ENCODE measurements at places on chromosomes 11 and 22.

GRCh38 chr11:36253238-36253637, 36.0 kb downstream of the COMMD9 start:
- H3K27ac ChIP-seq = peak overlapping the region; percentile 68
- DNase-seq = no peak
- H3K27me3 ChIP-seq = no peaks in the 10 kb centered on the region
- peak overlapping the region; percentile 12 for H3K4me3 ChIP-seq
- H3K4me1 ChIP-seq = peaks cover 9% of the 10 kb centered on the region

DNA sequence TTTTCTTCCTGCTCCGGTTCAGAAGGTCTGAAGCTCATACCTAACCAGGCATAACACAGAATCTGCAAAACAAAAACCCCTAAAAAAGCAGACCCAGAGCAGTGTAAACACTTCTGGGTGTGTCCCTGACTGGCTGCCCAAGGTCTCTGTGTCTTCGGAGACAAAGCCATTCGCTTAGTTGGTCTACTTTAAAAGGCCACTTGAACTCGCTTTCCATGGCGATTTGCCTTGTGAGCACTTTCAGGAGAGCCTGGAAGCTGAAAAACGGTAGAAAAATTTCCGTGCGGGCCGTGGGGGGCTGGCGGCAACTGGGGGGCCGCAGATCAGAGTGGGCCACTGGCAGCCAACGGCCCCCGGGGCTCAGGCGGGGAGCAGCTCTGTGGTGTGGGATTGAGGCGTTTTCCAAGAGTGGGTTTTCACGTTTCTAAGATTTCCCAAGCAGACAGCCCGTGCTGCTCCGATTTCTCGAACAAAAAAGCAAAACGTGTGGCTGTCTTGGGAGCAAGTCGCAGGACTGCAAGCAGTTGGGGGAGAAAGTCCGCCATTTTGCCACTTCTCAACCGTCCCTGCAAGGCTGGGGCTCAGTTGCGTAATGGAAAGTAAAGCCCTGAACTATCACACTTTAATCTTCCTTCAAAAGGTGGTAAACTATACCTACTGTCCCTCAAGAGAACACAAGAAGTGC, 661 bp upstream of the MALAT1 start:
- peaks cover 35% of the 10 kb centered on the region for H3K36me3 ChIP-seq
- peak overlapping the region; percentile 97 for H3K4me3 ChIP-seq
- DNase-seq = peak; percentile 71
- peak overlapping the region; percentile 99 for H3K27ac ChIP-seq
- H3K4me1 ChIP-seq = no peaks in the 10 kb centered on the region

GRCh38 chr22:25841775-25842174, 99.8 kb downstream of the MYO18B start:
- H3K4me1 ChIP-seq = no peaks in the 10 kb centered on the region
- no peaks in the 10 kb centered on the region for H3K36me3 ChIP-seq
- H3K27ac ChIP-seq = no peak overlapping the region
- DNase-seq = no peak
- no peaks in the 10 kb centered on the region for H3K27me3 ChIP-seq

DNA sequence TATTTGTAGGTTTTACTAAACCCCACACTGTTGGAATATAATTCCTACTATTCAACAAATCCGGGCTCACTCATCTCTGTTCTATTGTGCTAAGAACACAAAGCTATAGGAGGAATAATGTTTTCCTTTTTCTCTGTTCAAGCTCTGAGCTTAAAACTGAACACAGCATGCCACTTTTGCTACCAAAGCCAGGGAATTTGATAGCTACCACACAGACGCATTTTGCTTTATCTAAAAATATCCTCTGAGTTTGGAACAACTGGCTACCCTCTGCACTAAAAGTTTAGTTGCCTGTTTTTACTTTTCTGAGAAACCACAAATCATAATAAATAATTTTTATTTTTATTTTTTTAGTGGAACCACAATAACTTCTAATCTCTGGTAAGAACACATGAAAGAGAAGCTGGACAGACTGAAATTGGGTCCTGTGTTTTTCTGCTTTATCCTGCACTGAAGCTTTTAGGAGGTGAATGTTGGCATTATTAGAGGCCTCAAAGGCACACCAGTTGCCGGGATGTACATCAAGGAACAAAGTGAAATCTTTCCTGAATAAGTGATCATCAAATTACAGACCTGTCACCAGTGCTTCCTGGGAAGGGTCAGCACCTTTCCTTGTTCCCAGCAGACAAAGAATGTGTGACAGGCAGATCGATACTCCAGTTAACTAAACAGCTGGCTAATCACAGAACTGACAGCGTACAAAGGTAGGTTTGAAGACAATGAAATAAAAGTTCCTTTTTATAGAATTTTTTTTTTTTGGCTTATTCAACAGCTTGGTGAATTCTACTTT, 523.2 kb upstream of the TENM4 start:
- no peaks in the 10 kb centered on the region for H3K4me1 ChIP-seq
- no peaks in the 10 kb centered on the region for H3K36me3 ChIP-seq
- no peak for DNase-seq
- no peak overlapping the region for H3K27ac ChIP-seq

DNA sequence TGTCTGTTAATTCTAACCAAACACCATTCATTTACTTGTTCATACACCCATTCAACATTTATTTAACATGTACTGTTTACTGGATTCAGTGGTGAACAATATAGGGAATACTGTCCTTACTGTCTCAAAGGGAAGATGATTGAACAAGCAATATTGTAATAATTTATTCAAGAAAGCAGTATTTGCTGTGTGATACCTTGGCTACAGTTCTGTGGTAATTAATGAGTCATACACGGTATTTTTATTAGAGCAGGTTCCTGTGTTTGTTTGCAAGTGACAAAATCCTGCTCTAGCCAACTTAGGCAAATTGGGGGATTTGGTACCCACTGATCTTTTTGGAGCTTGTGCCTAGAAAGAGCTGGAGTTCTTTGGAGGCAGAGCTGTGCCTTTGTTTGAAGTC, 15.7 kb downstream of the PIH1D2 start:
- peaks cover 79% of the 10 kb centered on the region for H3K36me3 ChIP-seq
- no peak for DNase-seq
- no peak overlapping the region for H3K4me3 ChIP-seq

DNA sequence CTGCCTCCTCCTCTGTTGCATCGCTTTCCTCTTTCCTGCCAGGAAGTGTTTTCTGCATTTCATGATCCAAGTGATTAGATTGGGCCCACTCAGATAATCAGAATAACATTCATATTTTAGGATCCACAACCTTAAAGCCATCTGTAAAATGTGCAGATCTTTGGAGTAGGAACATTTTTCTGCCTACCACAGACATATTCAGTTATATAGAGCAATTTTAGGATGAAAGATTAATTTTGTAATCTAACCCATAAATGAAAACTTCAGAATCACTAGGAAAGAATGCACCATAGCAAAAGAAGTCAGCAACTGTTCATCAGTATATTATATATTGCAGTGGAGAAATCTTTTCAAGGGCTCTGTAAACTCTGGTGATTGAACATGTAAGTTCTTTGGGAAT, 659.9 kb upstream of the LUZP2 start:
- no peaks in the 10 kb centered on the region for H3K36me3 ChIP-seq
- H3K4me1 ChIP-seq = no peaks in the 10 kb centered on the region
- H3K27ac ChIP-seq = no peak overlapping the region
- H3K4me3 ChIP-seq = no peak overlapping the region
- no peaks in the 10 kb centered on the region for H3K27me3 ChIP-seq

DNA sequence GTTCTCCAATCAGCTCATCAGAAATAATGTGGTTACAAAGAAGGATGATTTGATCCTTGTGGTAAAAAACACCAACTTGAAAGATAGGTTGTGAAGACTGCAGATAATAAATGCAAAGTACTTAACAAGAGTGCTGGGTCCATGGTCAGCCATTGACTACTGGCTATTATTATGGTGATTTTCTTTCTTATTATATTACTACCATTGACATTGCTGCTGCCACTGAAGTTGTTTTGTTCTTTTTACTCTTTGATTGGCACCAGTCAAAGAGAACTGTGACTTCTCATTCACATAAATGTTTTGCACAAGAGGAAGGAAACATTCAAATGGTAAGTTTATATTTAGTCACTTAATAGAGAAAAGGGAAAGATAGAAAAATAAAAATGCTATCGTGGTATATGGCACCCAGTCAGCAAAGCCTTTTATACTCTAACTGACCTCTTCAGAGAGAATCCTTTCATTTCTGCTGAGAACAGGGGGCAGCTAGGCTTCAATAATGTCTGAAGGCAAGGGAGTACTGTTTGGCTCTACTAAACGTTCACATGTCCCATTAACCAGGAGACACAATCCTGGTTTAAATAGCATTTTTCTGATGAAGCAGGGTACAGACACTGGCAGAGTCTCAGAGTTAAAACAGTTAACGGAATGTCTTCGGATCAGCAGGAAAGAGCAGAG, 64.8 kb downstream of the LRRC4C start:
- H3K4me1 ChIP-seq = peaks cover 1% of the 10 kb centered on the region
- H3K4me3 ChIP-seq = no peak overlapping the region
- peak overlapping the region; percentile 79 for H3K27ac ChIP-seq
- no peaks in the 10 kb centered on the region for H3K36me3 ChIP-seq
- no peak for DNase-seq
- H3K27me3 ChIP-seq = no peaks in the 10 kb centered on the region

- peaks cover 7% of the 10 kb centered on the region for H3K4me1 ChIP-seq
- no peak overlapping the region for H3K4me3 ChIP-seq
- no peaks in the 10 kb centered on the region for H3K27me3 ChIP-seq
- no peak for DNase-seq
- no peaks in the 10 kb centered on the region for H3K36me3 ChIP-seq
Observed at GRCh38 chr11:96095884-96096303, 172.0 kb upstream of the MTMR2 start.

GRCh38 chr11:92804388-92804966, 165.0 kb upstream of the MTNR1B start:
- peaks cover 9% of the 10 kb centered on the region for H3K4me1 ChIP-seq
- no peak for DNase-seq
- peaks cover 10% of the 10 kb centered on the region for H3K36me3 ChIP-seq
- H3K27me3 ChIP-seq = no peaks in the 10 kb centered on the region

GRCh38 chr11:64654958-64655541, 64.0 kb downstream of the SLC22A12 start:
- no peaks in the 10 kb centered on the region for H3K36me3 ChIP-seq
- no peaks in the 10 kb centered on the region for H3K27me3 ChIP-seq
- no peak overlapping the region for H3K4me3 ChIP-seq
- no peak for DNase-seq
- H3K27ac ChIP-seq = no peak overlapping the region

DNA sequence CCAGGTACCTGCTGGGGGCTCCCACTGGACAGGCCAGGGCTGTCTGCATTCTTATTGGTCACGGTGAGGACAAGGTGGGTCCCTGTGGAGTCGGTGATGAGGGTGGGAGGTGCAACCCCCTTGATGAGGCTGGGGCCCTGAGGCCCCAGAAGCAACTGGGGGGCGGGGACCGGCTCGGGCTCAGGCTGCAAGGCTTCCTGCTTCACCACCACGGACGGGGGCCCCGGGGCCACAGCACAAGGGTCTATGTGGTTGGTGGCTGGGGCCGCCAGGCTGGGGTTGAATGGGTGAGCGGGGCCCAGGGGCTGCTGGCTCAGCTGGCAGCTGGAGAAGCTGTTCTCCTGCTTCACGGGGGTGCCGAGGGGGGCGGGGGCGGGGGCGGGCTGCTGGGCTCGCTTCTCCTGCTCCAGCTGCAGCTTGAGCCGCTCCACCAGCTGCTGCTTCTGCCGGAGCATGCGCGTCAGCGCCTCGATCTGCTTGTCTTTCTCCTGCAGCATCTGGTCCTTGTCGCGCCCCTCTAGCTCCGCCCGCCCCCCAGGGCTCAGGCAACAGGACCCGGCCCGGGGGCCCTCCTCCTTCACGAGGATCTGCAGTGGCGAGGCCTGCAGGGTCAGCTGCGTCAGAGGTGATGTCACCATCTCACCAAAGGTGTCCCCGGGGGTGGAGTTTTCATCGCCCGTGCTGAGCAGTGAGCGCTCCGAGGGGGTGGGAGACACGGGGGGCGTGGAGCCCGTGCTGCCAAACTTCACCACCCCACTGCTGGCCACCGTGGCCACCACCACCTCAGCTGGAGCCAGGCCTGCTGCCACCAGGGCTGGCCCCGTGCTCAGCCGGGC, 48.2 kb downstream of the SGSM3 start:
- peak overlapping the region; percentile 81 for H3K27ac ChIP-seq
- DNase-seq = no peak
- no peaks in the 10 kb centered on the region for H3K4me1 ChIP-seq
- H3K36me3 ChIP-seq = peaks cover 27% of the 10 kb centered on the region

GRCh38 chr11:117809236-117810055, 12.4 kb upstream of the DSCAML1 start:
- H3K4me1 ChIP-seq = peaks cover 2% of the 10 kb centered on the region
- H3K27ac ChIP-seq = no peak overlapping the region
- no peaks in the 10 kb centered on the region for H3K36me3 ChIP-seq
- DNase-seq = peak; percentile 87

DNA sequence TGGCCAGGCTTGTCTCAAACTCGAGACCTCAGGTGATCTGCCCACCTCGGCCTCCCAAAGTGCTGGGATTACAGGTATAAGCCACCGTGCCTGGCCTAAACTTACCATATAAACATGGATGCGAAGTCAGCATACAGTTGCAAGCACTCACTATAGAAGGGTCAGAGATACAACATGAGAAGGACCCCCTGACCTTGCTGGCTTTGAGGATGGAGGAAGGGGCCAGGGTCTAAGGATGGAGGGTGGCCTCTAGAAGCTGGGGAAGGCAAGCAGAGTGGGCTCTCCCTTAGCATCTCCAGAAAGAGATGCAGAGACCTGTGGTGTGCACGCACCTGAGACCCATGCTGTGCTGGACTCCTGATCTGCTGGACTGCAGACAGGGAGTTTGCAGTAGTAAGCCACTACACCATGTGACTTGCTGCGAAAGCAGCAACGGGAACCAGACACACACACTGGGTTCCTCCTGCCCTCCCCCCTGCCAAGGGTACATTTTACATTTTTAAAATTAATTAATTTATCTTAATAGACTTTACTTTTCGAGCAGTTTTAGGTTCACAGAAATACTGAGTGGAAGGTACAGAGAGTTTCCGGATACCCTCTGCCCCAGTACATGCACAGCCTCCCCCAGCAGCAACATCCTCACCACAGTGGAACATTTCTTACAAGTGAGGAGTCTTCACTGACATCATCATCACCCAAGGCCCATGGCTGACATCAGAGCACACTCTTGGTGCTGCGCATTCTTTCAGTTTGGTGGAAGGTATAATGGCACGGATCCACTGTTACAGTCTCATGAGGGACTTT, 170.1 kb upstream of the B3GAT1 start:
- no peaks in the 10 kb centered on the region for H3K36me3 ChIP-seq
- no peak for DNase-seq
- no peak overlapping the region for H3K4me3 ChIP-seq
- no peaks in the 10 kb centered on the region for H3K4me1 ChIP-seq
- peaks cover 100% of the 10 kb centered on the region for H3K27me3 ChIP-seq

DNA sequence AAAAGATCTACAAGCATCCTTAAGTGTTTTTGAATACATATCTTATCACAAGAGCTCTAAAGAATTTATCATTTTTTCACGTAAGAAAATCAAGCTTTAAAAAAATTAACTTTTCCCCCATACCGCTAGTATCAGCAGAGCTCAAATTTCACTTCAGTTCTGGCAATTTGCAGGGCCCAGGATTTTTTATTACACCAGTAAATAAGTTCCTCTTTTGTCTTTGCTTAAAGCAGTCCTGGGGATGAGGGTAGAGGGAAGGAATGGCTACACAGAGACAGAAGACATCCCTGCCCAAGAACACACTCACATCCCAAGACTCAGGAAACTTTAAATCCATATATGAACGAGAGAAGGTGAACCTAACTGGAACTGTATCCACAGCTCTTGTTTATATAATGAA, 22.6 kb upstream of the SORL1 start:
- peaks cover 10% of the 10 kb centered on the region for H3K4me1 ChIP-seq
- H3K4me3 ChIP-seq = no peak overlapping the region
- DNase-seq = no peak
- no peak overlapping the region for H3K27ac ChIP-seq
- peaks cover 5% of the 10 kb centered on the region for H3K27me3 ChIP-seq
- H3K36me3 ChIP-seq = no peaks in the 10 kb centered on the region
